ENCODE measurements at places on chromosomes 7 and 10.

- no peak for DNase-seq
These were observed 9.9 kb downstream of the ST7 start for GRCh38 chr7:116963234-116963633.

GRCh38 chr7:36468370-36469101 is 78.9 kb downstream of the ANLN start:
- no peak for DNase-seq

- no peak for DNase-seq
These were observed 147.1 kb downstream of the LRRC4 start for GRCh38 chr7:127884066-127884559.

DNA sequence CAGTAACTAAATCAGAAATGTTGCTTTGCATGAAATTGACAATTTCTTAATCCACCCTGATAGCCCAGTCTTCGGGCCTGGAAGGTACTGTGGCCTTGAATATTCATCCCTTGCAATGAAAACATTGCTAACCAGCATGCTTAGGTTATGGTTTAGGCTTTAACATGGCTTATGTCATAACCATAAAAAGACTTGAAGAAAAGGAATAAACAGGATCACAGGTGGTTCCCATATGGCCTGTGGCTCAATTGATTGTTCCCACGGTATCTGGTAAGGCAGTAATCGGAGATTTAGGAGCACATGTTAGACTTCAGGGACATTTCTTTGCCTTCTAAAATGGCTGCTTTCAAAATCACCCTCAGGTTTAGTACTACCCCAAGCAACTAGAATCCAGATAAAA is 139.5 kb downstream of the ST7 start:
- no peak for DNase-seq

GRCh38 chr10:2680821-2681220 is 386.5 kb upstream of the PFKP start:
- no peak for DNase-seq

All from activated CD8-positive, alpha-beta memory T cell treated with anti-CD3 and anti-CD28 coated beads, Interleukin-2, amount 50 U/mL, for 4 hours (primary cell).